Heart left ventricle (tissue), 16 donors: ENCODE measurements at places on chromosomes 11 and 22. TPM values are rescaled to one million over a fixed set of nuclear protein-coding genes. Genes with fewer than 3 reads are reported as not detected.

GRCh38 chr11:77205467-77206263, 77.6 kb downstream of the MYO7A start:
- DNase-seq: no peak

- no peak for DNase-seq
Observed at GRCh38 chr11:11780858-11781257, 60.9 kb upstream of the USP47 start.

DNA sequence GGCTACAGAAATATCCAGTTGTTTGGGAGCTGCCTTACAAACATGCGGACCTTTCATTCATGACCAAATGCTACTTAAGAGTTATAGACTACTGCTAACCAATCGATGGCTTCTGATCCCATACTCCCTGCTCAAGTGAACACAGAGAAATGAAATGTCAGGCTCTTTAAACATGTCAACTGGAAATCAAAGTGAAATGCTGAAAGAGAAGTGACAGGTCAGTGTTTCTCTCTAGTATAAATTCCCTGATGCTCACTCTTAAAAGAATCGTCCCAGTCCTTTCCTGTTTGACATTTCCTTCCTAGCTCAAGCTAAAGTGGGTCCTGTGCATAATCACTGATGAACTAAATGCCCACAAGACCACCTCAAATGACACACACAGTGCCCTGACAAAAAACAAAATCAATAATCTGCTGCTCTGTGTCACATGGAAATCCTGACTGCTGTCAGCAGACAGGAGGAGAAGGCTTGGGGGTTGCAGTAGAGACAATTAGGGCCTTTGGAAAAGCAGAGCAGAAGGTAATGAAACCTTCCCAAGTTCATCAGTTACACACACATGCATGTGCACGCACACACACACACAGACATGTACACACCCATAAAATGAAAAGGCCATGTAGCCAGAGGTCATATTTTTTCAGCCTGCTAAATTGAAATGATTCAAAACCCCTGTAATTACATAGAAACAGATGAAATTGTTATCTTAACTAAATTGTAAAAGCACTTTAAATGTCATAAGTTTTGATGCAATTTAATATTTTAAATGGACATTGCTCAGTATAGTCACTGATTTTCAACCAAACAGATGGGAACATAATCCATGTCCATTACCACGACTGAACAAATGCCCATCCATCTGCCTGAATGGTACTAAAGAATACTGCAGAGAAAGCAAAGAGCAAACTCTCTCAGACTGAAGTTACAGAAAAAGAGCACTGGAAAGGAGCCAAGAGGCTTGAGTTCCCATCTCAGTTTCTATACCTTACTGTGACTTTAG, 330.7 kb downstream of the TTC28 start:
- no peak for DNase-seq

GRCh38 chr11:113504586-113504985, 29.4 kb upstream of the DRD2 start:
- DNase-seq: no peak

MOV10L1 gene
- total RNA-seq: 0.09 TPM

OR51I1 gene
- total RNA-seq: not detected

KRTAP5-8 gene
- not detected for total RNA-seq
